ENCODE measurements at places on chromosomes 16 and 17.

- DNase-seq = peak; percentile 61
These were observed 169.8 kb downstream of the PITPNC1 start for GRCh38 chr17:67546578-67547527.

- DNase-seq = peak; percentile 50
These were observed 19.5 kb downstream of the ATP2A3 start for GRCh38 chr17:3944485-3945388.

DNA sequence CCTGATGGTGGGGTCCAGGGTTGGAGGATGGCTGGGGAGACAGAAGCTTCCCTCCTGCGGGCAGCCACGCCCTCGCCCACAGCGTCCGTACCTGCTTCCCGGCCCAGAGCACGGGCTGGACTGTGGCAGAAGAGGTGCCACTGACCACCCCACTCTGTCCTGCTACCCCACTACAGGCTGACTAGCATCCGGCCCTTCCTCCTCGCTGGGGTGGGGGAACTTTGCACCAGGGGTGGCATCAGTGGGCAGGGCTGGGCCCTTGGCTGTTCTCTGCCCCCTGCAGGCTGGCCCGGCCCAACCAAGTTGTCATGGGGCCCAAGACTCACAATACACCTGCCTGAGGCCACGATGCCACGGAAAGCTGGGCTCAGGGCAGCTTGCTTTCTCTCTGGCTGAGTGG, 73.0 kb downstream of the KLHDC4 start:
- DNase-seq = no peak

DNA sequence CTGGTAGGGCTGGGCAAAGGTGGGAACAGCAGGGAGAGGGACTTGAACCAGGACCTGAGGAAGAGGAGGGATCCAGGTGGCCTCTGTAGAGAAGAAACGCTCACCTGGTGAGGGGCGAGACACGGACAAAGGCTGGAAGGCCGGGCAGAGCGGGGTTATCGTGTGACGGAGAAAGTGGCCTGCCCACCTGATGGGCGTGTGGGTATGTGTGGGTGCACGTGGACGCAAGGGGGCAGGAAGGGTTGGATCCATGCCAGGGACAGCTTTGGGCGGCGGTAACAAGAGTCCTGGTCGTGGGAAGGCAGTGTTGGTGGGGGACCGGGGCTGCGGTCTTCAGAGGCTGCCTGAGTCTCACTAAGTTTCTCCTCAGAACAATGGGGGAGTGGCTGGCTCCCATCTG, 104.1 kb upstream of the GSE1 start:
- no peak for DNase-seq

DNA sequence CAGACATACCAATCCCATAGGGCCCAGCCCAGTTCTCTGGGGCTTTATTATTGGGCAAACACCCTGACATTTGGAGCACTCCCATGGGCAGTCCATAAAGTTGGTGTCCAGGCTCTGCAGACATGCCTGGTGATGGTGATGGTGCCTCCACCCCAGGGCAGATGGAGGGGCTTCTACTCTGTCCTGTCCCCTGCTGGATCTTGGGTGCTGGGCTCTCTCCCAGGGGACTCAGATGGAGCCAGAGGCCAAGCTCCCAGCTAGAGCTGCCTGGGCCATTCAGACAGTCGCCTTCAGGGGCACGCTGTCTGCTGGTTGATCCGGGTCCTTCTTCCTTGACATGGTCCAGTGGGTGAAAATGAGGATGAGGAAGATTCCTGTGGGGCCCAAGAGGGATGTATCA, 10.6 kb downstream of the CDH16 start:
- DNase-seq = no peak

DNA sequence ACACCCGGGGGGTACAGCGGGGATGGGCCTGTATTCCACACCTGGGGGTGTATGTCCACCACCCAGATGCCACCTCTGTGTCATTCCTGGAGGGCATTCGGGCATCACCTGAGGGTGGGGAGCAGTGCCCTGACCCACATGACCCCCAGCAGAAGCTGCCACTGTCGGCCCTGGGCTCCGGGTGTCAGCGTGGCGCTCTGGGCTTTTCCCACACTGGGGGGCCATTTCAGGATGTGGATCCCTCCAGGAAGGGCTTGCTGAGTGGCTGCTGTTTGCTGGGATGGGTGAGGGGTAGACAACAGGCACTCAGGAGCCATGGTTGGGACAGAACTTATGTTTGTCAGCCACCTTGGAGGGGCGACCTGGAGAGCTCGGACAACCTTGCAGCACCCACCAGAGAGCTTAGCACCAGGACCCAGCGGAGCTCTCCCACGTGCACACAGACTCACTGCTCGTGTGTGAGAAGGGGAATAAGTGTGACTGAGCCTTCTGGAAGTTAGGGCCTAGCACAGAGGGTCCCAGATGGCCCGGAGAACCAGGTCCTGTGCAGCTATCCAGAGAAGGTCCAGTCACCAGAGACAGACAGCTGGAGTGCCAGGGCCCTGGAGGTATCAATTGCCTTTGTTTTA, 102.7 kb downstream of the METRNL start:
- no peak for DNase-seq

DNA sequence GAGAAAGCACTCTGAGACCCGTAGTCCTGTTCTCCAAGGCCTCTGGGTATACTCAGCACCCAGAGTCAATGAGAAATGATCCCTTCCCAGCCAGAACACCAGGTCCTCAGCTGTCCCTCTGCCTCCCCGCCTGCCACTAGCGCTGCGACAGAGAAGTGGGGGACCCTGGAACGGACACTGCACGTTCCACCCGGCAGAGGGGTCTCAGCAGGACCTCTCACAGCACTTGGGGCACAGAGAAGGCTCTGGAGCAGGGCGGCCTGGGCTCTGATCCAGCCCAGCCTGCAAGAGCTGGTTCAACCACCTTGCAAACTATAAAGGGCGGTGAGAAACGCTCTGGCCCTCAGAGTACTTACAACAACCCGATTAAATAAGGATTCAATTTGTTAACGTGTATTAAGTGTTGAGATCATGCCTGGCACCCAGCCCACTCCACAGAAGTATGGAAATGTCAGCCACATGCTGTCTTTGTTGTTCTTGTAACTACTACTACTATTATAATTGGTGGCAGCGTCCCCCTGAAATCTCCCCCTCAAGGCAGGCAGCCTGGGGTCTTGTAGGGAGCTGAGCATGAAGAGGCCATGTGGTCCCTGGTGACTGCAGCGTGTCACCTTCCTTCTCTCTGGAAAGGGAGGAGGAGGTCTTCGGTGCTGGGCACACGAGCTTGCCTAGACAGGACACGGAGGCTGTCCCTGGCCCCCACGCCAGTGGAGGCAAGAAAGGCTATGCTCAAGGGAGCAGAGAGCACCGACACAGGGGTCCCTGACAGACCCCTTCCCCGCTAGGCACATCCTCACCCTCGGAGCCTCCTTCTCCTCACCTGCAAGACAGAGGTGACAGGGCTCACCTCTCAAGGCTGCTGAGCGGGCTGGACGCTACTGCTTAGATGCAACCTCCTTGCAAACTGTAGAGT, 2.4 kb downstream of the OSGIN1 start:
- no peak for DNase-seq

- peak; percentile 41 for DNase-seq
These were observed 115.6 kb upstream of the CDH5 start for GRCh38 chr16:66250686-66251431.

GRCh38 chr16:79814124-79814523, 213.6 kb upstream of the MAF start:
- DNase-seq = no peak

GRCh38 chr17:1469231-1469852, 13.3 kb upstream of the CRK start:
- DNase-seq = no peak

- no peak for DNase-seq
These were observed 399.4 kb upstream of the C16orf82 start for GRCh38 chr16:26667307-26667706.

GRCh38 chr16:4586291-4586690, 28.4 kb downstream of the UBALD1 start:
- no peak for DNase-seq

All from umbilical cord (tissue), 2 donors.